Stimulated activated CD4-positive, alpha-beta T cell treated with anti-CD3 and anti-CD28 coated beads, TNF-alpha, amount 100 ng/mL, for 4 hours (primary cell): ENCODE measurements at places on chromosomes 12 and 14.
A peak's percentile ranks its signal among the peaks of the same experiment; 100 is the strongest.

DNA sequence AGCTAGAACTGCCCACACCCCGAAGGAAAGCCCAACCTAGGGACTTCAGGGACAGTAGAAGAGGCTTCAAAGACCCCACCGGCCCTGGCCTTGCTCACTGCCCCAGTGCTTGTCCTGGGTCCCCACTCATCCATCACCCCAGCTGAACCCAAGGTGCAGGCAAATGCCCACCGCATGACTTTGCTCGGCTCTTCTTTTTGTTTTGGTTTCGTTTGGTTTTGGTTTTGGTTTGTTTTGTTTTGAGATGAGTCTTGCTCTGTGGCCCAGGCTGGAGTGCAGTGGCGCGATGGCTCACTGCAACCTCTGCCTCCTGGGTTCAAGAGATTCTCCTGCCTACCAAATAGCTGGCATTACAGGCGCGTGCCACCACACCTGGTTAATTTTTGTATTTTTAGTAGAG, 9.0 kb downstream of the CCDC85C start:
- DNase-seq = no peak

- no peak for DNase-seq
Measured at GRCh38 chr14:89719366-89720075, 235.0 kb downstream of the EFCAB11 start.

GRCh38 chr12:69338936-69339335, 9.2 kb upstream of the LYZ start:
- no peak for DNase-seq

DNA sequence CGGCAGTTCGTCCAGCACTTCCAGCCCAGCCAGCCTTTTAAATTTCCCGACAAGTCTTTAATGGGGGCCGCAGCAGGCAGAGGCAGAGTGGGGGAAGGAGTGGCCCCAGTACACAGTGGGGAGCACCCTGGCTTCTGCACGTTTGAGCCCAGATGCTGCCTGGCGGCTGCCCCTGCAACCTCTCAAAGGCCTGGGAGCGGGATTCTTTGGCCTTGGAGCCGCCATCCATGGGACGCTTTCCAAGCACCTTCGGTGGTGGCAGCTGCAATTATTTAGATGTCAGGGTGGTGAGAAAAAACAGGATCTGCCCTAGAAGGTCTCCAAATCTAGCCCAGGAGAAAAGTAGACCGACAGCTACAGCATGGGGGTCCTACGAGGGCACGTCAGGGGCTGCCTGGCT, 46.0 kb downstream of the FAM222A start:
- no peak for DNase-seq

- no peak for DNase-seq
Measured at GRCh38 chr14:81751198-81751597, 217.5 kb upstream of the SEL1L start.

- DNase-seq = no peak
Measured at GRCh38 chr12:102169922-102170621, 27.6 kb downstream of the PMCH start.

GRCh38 chr12:110680032-110680431, 8.9 kb downstream of the HVCN1 start:
- DNase-seq = no peak

- DNase-seq = no peak
Measured at GRCh38 chr12:76698316-76698715, 65.6 kb upstream of the ZDHHC17 start.

DNA sequence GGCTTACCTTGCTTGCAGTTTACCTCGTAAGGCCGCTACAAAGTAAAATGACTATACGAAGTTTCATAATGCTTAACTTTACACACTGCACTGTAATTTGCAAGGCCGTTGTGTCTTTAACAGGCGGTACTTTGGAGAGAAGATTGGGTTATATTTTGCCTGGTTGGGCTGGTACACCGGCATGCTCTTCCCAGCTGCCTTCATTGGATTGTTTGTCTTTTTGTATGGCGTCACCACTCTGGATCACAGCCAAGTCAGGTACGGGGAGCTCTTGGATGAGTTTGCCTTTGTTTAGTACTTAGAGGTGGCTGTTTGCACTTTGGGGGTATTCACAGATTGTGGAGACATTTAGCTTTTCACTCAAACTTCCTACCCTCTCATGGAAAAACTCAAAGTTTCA, 167.8 kb downstream of the SLC5A8 start:
- no peak for DNase-seq

GRCh38 chr14:100142073-100143040, 17.1 kb downstream of the DEGS2 start:
- no peak for DNase-seq

DNA sequence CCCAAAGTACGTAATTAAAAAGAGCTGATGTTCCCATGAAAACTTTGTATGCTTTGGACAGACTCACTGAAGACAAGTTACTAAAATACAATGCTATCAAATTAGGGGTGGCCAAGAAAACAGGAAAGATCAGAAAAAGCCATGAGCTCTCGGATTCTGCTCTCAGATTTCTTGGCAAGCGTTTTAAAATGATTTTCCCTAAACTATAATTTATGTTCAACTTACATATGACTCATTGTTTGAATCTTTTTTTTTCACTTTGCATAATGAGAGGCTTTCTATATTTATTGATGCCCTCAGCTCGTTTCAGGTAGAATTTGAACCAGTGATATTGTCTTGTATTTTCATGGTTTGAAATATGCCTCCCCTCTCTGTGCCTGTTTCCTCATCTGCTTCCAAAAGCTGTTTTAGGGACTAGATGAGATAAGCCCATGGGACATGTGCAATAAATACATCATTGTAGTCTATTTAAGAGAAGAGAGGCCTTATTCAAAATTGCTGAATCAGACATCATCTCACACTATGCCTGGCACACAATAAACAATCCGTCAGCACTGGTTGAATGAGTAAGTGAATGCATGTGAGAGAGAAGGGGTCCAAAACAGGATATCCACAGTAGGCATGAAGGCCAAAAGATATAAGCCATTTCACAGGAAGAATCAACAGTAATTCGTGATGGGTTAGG, 4.7 kb upstream of the IPO8 start:
- DNase-seq = no peak

GRCh38 chr14:45787167-45787566, 534.2 kb upstream of the MIS18BP1 start:
- DNase-seq = no peak

GRCh38 chr12:92802906-92803305, 100.1 kb downstream of the PLEKHG7 start:
- DNase-seq = no peak

GRCh38 chr14:61511558-61511948, 183.8 kb upstream of the HIF1A start:
- peak; percentile 49 for DNase-seq

GRCh38 chr12:124784871-124785572, 78.6 kb downstream of the SCARB1 start:
- DNase-seq = no peak

DNA sequence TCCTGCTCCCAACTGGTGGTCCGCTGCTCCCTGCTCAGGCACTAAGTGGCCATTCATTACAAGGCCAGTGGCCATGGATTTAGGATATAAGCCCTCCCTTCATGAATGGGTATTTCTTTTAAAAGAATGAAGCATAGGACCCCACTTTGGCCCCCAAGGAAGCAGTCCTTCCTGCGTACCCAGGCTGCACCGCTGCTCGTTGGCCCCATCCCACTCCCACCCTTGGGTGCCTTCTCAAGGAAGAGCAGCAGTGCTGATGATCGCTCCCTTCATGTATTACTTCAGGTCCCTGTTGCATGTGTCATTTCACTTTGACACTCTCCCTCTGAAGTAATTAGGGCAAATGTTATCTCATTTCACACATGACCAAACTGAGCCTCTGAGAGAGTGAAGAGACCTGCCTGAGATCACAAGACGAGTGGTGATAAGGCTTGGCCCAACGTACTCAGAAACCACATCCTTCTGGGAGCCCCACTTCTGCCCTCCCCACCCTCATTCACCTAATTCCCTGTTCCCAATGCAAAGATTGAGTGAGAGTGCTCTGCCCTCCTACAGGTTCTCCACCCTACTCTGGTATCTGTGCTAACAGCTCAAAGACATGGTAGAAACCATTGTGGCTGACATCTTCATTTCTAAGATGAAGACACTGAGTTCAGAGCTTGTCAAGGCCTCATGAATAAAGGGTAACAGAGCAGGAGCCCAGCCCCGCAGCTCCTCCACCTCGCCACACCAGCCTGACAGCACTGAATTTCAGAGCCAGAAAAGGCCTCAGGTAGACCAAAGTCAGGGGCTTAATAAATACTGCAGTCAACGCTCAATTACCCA, 10.3 kb upstream of the KRT2 start:
- DNase-seq = no peak

- DNase-seq = no peak
Measured at GRCh38 chr14:50812856-50813543, 18.0 kb downstream of the NIN start.

DNA sequence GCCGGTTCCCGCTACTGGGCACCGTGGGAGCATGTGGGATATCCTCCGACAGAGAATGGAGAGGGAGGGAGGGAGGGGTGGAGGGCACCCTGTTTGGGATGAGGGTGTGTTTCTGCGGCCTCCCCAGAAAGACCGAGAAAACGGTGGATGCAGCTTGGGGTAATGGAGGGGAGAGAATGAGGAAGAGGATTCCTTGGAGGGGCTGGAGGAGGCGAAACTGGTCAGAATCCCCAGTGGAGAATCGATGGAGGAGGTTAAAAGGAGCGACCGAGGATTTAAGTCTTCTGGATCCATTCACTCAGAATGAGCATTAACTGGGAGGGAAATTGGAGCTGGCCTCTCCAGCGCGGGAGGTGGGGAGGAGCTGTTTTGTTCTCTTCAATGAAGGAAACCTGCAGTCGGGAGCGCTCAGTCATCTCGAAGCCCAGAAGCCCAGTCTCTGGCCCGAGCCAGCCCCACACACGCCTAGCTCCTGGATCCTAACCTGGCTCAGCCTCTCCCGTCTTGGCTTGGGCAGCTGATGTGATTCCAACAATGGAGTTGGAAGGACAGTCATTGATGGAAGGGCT, 581 bp downstream of the ARG2 start:
- DNase-seq = no peak

DNA sequence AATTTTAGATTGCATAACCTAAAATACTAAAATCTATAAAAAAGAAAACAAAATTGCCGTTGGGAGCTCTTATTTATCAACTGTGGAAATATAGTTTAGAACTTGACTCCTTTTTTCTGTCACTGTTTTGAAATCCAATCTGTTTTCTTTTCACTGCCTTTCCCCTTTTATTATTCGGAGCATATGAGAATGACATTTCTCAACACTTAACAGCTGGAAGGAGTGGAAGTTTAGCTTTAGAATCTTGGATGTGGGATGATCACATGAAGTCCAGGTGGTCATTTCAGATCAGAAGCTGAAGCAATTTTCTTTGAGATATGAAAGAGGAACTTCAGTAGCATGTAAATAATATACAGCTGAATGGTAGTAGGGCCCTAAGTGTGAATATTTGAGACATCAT, 16.7 kb downstream of the TRHDE start:
- no peak for DNase-seq

DNA sequence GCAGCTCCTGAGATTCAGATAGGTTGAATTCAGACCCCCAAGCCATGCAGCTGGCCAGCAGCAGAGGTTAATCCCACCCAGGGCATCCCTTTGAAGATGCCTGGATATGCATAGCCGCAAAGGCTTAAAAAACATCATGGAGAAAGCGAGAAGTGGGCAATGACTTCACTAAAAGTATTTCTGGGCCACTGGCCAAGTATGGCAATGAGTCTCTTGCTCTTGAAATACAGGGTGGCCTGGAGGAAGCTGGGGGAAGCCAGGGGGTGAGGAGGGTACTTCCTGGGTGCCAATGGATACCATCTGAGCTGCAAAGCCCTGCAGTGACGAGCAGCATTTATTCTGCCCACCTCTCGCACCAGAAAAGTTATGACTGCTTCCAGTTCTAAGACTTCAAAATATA, 539.3 kb upstream of the TBX3 start:
- no peak for DNase-seq

GRCh38 chr14:69860221-69860620, 19.0 kb upstream of the SMOC1 start:
- no peak for DNase-seq

DNA sequence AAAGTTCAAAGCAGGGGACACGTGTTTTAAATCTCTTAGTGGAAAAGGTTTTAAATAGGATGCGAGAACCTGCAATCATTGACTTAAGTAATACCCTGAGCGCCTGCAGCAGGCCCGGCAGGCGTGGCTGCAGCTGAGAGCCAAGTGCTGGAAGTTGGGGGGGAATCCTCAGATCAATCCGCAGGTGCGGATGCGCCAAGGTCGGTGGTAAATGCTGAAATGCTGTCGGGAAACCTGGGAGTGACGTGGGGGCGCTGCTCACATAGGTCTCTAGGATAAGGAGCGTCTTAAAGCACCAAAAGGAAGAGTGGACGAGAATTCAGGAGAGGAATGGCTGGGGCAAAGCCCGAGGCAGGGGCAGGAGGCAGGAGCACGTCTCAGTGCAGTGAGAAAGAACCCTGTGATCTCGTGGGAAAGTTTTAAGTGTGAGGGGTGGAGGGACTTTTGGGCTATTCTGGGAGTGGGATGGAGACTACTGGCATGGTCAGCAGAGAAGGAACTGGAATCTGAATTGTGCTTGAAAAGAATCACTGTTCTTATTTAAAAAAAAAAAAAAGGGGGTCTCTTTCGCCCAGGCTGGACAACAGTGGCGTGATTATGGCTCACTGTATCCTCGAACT, 883 bp upstream of the CDCA4 start:
- no peak for DNase-seq

- no peak for DNase-seq
Measured at GRCh38 chr12:75170640-75171185, 38.9 kb downstream of the KCNC2 start.

DNA sequence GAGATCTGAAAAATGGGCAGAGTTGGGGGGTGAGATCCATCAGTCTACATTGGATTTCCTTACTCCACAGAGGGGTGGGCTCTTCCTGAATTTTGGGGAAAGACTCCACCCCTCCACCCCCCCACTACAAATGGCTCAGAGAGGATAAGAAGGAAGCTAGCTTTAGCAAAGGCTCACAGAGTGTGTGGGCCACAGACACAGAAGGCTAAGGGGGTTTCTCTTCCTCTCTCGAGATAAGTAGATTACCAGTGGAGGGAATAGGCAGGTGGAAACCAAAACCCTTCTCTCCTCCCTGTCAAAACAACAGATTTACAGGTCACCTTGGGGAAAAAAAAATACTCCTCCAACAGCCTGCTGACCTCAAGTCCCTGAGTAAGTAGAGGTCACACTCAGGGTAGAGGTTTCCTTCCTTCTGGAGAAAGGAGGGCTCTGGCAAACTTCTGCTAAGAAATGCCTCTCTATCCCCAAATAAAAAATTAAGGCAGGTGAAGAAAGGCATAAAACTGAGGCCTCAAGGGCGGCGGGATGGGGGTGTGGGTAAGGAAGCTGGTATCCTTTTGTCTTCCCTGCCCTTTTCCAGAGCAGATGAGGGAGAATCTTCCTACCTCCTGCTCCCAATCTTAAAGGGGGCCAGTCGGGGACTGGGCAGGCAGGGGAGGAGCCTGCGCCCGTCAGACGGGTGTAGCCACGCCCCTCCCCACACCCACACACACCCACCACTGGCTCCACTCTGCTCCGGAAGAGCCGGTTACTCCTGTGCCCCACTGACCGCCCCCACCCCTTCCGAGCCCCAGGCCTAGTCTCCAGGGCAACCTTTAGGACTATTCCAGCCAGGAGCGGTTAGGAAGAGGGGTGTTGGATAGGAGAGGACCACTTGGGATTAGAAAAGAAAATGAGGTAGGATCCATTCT, 1.9 kb upstream of the BAZ2A start:
- DNase-seq = peak; percentile 41

GRCh38 chr12:88570103-88570502, 10.2 kb downstream of the KITLG start:
- no peak for DNase-seq
